Naive thymus-derived CD4-positive, alpha-beta T cell (primary cell): ENCODE measurements at places on chromosomes 1 and 21.

DNA sequence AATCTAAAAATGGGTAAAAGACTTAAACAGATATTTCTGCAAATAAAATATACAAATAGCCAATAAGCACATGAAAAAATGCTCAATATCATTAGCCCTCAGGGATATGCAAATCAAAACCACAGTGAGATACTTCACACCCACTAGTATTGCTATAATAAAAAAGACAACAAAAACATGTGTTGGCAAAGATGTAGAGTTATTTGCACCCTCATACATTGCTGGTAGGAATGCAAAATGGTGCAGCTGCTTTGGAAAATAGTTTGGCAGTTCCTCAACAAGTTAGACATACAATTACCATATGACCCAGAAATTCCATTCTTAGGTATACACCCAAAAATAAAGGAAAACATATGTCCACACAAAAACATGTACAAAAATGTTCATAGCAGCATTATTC lies 30.2 kb downstream of the ZZZ3 start:
- H3K27ac ChIP-seq: no peak overlapping the region
- no peaks in the 10 kb centered on the region for H3K4me1 ChIP-seq
- H3K36me3 ChIP-seq: no peaks in the 10 kb centered on the region
- H3K4me3 ChIP-seq: no peak overlapping the region

GRCh38 chr1:207333009-207333600 lies 11.6 kb downstream of the CD55 start:
- no peak overlapping the region for H3K27ac ChIP-seq
- peaks cover 31% of the 10 kb centered on the region for H3K4me1 ChIP-seq
- no peak for DNase-seq
- H3K4me3 ChIP-seq: no peak overlapping the region

DNA sequence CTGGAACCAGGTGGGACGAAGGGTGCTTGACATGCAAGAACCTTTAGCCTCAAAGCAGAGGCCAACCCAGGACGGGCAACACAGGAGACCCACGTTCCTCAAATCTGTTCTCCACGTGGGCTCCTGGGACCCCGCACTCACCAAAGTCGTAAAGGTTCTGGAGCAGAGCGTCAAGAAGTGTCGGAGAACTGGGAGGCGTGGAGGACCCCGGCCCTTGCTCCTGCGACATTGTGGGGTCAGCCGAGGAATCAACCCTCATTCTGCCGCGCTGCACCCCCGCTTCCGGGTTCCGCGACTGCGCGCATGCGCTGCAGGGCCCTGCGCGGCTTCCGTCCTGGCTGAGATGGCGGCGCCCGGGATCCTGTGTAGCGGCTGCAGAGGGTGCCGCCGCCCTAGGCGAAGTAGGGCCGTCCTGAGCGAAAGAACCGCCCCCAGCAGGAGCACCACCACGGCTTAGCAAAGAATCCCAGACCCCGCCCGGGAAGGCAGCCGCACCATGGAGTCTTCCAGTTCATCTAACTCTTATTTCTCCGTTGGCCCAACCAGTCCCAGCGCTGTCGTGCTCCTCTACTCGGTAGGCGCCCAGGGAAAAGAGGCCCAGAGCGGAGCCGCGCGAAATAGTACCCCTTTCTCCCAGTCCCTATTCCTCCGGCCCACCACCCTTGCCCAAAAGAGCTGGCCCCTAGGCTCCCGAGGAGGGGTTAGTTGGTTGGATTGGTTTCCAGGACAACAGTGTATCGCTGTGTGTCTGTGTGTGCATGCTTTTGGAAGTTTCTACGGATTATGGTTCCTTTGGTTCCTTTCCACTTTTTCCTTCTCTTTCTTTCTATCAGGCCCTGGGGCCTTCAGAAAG lies at the start of gene GNPAT:
Gene GNPAT (plus strand): TSS at position 330 of the 853 bp plus-strand sequence. CDS start 167 bp downstream, at position 497.
- peak within 1 kb of the TSS; percentile 98 for H3K4me3 ChIP-seq
- H3K27me3 ChIP-seq: no peaks in the 10 kb centered on the region
- DNase-seq: peak; percentile 97
- peak within 1 kb of the TSS; percentile 93 for H3K27ac ChIP-seq
- no peaks in the 10 kb centered on the region for H3K36me3 ChIP-seq

- no peaks in the 10 kb centered on the region for H3K27me3 ChIP-seq
- H3K36me3 ChIP-seq: no peaks in the 10 kb centered on the region
- no peak for DNase-seq
- no peak overlapping the region for H3K27ac ChIP-seq
Observed at GRCh38 chr1:112605633-112606327, 13.2 kb downstream of the ST7L start.

DNA sequence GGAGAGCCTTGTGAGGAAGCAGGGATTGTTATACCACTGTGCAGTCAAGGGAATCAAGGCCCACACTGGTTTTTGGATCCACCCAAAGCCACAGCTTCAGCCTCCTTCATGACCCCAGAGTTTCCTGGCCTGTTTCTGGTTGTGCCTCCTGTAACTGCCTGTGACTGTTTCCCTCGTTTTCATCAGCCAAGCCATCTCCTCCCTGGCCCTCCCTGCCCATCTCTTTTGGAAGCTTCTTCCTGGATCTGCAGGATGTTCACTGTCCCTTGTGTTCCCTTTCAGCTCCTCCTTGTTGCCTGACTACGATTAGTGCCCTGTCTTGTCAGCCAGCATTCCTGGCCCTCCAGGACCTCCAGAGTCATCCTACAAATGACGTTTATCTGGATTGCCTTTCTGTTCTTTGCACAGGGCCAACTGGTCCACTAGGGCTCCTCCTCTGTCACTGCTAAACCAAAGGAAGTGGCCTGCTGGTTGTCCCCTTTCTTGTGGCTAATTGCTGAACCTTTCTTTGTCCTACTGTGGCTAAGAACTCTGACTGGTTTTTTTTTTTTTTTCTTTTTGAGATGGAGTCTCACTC lies 17.9 kb downstream of the SFT2D2 start:
- no peak overlapping the region for H3K4me3 ChIP-seq
- no peaks in the 10 kb centered on the region for H3K27me3 ChIP-seq
- no peaks in the 10 kb centered on the region for H3K4me1 ChIP-seq
- peaks cover 6% of the 10 kb centered on the region for H3K36me3 ChIP-seq
- DNase-seq: no peak
- no peak overlapping the region for H3K27ac ChIP-seq

DNA sequence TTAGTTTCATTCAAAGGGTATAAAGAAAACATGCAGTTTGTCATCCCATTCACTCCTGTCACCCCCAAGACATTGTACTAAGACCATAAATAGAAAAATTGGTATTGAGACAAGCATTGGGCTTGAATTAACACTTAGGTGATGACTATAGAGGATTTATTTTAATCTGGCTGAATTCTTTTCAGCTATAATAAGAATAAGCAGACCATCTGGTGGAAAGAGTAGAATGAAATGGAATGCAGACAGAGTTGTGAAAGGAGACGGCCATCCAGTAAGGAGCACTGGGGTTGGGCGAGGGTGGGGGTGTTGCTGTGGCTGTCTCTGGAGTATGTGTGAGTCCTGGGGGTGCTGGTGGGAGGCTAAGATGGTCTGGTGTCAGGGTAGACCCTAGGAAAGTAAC lies 125.0 kb upstream of the IVNS1ABP start:
- no peaks in the 10 kb centered on the region for H3K36me3 ChIP-seq
- DNase-seq: no peak

- peaks cover 24% of the 10 kb centered on the region for H3K4me1 ChIP-seq
- H3K27ac ChIP-seq: no peak overlapping the region
- H3K27me3 ChIP-seq: no peaks in the 10 kb centered on the region
- no peak for DNase-seq
- no peak overlapping the region for H3K4me3 ChIP-seq
Observed at GRCh38 chr21:38322311-38322950, 65.6 kb downstream of the KCNJ15 start.

GRCh38 chr1:174580801-174581200 lies 133.0 kb downstream of the GPR52 start:
- no peaks in the 10 kb centered on the region for H3K27me3 ChIP-seq
- no peaks in the 10 kb centered on the region for H3K36me3 ChIP-seq
- DNase-seq: no peak
- H3K4me3 ChIP-seq: no peak overlapping the region
- H3K27ac ChIP-seq: no peak overlapping the region
- H3K4me1 ChIP-seq: no peaks in the 10 kb centered on the region
